ENCODE measurements at places on chromosomes 7 and 10. TPM values are rescaled to one million over a fixed set of nuclear protein-coding genes. Genes with fewer than 3 reads are reported as not detected.

Gene TBX20
- total RNA-seq: not detected

Gene NKX2-3
- total RNA-seq: not detected

Gene SFTPA1
- not detected for total RNA-seq

Gene STEAP4
- total RNA-seq: 24.5 TPM

Gene LIPN
- total RNA-seq: not detected

Gene TCAF2
- total RNA-seq: 1.6 TPM

Gene ITPRID1
- total RNA-seq: not detected

Gene IDI2
- 204 TPM for total RNA-seq

Gene PDLIM1
- 245 TPM for total RNA-seq

Gene MMP21
- not detected for total RNA-seq

Gene ADIRF
- 20.1 TPM for total RNA-seq

DNA sequence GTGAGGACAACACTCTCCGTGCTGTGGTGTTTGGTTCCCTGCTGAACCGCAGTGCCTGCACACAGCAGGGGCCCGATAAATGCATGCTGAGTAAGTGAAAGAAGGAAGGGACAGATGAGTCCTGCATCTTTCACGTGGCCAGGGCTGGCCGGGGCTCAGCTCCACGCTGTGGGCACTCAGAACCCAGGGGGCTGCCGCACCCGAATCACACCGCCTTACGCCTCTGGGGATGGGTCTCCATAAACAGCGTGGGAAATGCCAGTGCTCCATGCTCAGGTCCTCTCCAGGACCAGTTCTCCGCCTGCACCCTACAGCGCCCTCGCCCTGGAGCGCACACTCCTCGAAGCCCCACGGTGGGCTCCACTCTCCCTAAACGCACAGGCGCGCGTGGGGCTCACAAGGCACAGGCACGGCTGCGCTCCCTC is 38.1 kb downstream of the RASGEF1A start:
- no peak for DNase-seq

DNA sequence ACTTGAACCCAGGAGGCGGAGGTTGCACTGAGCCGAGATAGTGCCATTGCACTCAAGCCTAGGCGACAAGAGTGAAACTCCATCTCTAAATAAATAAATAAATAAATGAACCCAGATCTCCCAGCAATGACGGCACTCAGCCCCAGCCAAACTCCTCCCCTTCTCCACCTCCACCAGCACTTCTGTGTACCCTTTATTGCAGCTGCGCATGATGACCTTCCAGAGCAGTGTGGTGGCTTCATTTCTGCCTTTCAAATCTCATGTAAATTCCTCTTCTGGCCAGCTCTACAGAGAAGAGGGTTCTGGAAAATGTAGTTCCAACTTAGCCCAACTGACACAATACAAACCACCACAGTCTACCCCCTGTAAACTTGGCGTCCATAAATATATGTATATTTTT is 108.5 kb downstream of the SLC37A3 start:
- no peak for DNase-seq

DNA sequence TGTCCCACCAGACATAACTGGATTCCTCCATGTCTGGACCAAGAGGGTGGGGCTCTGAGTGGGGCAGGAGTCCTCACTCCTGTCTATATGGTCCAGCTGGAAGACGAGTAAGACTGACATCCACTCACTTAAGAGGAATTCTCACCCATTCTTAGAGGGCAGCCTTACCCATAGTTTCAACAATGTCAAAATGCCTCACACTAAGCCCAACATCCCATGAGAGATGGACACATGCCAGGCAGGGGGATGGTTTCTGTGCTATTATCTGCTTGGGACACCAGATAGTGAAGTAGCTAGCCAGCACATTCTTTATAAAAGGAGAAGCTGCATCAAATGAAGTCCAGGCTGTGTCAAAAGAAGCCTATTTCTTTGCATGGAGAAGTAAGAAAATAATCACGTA is 4.7 kb upstream of the LANCL2 start:
- DNase-seq: no peak

DNA sequence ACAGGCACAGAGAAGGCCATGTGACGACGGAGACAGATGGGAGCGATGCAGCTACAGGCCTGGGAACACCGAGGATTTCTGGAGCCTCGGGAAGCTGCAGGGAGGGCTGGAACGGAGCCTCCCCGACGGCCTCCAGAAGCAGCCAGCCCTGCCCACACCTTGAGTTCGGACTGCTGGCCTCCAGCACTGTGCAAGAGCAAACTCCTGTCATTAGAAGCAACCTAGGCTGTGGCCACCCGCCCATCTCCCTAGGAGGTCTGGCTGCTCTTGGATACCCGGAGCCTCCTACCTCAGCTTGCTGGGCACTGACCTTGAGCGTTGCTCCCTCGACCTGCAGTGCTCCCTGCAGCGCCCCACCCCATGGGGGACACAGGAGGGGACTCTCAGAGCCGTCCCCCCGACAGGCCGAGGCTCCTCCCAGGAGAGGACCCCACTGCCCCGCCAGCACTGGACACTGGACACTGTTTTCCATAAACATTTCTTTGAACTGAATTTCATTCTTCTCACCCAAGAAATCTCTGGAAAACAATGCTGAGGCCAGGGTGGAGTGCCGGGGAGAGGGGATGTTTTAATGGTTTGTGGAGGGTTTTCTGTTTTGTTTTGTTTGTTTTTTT is 22.5 kb upstream of the TNRC18 start:
- no peak for DNase-seq

DNA sequence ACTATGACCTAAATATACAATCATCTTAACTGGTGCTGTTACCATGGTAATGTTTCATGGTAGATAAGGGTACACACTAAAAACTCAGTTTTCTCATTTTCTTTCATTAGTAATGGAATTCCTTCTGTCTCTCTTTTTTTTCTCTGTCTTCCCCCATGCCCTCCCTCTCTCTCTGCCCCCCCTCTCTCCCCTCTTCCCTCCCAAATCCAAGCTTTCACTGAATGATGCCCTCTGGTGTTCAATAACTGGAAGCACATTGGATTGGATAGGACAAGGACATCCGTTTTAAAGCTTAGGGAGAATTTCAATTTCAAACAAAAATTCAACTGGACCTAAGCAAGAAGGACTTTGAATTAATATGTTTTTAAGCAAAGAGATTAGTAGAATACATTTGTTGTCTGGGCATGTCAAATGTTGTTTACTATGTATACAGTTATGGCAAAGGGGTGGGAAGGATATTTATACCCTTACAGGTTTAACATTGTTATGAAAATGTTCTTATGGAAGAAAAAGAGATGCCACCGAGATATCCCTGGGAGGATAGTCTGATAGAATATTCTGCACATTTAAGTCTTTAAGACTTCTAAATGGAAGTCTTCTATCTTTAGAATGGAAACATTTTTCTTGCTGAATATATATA is 6.1 kb downstream of the CHRM2 start:
- no peak for DNase-seq

DNA sequence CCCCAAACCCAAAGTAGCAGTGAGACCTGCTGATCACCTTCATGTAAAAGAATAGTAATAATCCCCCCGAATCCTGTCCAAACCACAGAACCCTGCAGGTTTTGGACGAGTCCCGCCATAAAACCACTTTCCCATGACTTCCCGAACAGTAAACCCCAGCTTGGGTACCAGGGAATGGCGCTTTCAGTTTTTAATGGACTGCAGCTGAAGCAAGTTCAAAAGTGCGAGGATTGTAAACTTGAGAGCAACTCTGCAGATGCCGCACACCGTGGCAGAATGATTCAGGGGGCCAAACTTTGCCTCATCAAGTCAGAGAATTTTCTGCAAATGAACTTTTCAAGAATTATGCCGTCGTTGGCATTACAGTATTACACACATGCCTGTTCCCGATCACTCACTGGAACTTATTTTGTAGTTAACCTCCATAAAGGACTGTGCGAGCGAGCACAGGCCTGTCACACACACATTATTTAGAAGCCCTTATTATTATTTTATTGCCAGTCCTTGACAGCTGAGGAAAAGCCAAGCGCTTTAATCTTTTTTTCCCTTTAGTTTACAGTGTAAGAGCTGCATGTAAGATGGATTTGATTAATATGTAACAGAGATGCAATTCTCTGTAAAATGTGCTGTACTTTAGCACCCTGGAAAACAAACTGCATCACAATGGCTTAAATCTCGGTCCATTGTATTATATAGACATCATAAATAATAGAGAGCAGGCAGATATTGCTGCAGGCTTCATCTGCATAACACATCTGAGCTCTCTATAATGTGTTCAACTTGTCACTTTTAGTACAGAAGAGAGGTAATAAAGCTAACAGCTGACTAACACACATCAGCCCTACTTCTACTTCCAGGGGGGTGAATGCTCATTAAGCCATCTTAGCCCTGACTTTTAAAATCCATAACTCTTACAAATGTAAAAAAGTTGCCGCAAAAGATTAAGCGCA is 493.5 kb upstream of the GALNT17 start:
- DNase-seq: no peak

DNA sequence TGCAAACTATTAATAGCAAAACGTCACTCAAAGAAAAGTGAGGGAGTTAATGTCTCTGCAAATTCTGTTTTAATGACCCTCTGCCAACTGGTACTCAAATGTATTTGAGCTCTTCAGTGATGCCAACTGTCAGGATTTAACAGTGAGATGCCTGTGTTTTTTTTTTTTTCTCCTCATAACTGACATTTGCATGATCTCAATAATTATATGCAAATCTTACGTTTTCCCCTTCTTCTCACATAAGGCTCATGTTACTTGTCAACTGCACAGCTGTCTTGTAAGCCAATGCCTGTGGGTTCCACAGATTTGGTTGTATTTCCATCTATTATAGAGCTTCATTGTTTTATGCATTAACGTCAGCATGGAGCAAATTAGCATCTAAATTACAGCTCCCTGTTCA is 38.2 kb downstream of the PPP1R3A start:
- DNase-seq: no peak

DNA sequence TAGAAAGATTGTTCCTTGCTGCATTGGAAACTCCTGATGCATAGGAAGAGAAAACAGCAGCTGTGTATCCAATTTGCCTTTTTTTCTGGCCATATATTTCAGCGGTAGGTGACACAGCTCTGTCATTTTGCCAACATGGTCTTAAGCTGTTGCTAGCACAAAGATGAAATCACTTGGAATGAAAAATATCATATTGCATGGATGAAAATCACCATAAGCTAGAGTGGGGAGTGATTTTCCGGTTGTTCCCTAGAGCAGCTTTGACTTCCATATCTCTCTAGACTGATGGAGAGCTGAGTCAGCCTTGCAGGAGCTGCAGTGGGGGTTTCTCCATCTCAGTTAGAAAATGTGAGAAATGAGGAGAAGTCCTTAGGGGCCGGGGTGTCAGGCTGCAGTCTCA is 38.3 kb upstream of the BTBD16 start:
- DNase-seq: no peak

DNA sequence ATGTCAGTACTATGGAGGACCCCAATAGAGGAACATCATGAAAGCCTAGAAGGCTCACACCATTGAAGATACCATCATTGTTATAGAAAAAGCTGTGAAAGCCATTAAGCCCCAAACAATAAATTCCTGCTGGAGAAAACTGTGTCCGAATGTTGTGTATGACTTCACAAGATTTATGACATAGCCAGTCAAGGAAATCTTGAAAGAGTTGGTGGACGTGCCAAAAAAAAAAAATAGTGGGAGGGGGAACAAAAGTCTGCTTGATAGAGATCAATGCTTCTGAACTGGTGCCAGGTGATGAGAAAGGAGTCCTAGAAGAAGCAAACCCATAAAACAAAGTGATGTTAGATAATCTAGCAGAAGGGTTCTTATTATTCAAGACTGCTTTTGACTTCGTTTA is 41.2 kb downstream of the RALA start:
- no peak for DNase-seq

- DNase-seq: no peak
Observed at GRCh38 chr7:121633186-121633585, 237.1 kb upstream of the FAM3C start.

DNA sequence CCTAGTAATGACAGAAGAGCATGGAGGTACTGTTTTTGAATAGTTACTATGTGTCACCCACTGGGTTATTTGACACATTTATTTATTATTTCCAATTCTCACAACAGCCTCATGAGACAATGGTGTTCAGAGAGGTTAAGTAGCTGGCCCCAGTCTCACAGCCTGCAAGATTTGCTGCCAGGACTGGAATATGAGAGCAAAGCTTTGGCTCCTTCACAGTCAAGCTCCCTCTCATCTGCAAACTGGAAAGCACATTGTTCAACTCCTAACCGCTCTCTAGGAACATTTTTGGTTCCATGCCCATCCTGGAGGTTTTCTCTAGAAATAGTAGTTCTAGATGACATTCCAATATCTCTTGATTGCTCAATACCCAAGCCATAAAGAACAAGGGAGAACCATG is 75.5 kb upstream of the CXCL12 start:
- DNase-seq: no peak

- peak; percentile 64 for DNase-seq
Observed at GRCh38 chr7:30252885-30253795, 31.3 kb upstream of the ZNRF2 start.

- no peak for DNase-seq
Observed at GRCh38 chr10:76309741-76310587, 878.5 kb downstream of the LRMDA start.

All from gastrocnemius medialis (tissue), 4 donors.